ENCODE measurements at places on chromosomes 1 and 21.

DNA sequence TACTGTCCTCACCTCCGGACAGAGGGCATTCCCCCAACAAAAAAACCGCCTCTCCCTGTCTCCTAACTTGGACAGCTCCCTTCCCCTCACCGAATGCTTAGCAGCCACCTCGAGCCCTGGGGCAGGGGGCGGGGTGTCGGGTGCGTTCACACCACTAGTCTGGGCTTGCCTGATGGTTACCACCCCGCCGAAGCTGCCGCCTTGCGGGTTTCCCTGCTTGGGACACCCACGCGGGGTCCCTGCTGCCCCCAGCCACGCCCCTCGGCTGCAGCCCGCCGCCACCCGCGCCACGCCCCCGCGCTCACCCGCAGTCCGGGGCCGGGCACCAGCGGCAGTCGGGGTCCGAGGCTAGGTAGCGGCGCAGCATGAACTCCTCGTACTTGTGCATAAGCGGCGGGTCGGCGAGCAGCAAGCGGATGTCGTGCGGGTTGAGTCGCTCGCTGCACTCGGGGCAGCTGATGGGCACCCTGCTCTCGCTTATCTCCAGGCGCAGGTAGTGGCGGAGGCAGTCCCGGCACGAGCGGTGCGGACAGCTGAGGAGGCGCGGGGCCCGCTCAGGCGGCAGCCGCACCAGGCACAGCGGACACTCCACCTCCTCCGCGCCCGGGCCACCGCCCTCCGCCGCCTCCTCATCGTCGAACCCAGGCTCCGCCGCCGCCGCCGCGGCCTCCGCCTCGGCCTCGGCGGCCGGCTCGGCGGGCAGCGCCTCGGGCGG lies 706 bp downstream of the RNF19B start:
- peak; percentile 30 for DNase-seq

- no peak for DNase-seq
These were observed 115.6 kb downstream of the ZNF281 start for GRCh38 chr1:200294241-200294640.

- DNase-seq: no peak
These were observed 34.7 kb downstream of the AGT start for GRCh38 chr1:230679192-230679591.

DNA sequence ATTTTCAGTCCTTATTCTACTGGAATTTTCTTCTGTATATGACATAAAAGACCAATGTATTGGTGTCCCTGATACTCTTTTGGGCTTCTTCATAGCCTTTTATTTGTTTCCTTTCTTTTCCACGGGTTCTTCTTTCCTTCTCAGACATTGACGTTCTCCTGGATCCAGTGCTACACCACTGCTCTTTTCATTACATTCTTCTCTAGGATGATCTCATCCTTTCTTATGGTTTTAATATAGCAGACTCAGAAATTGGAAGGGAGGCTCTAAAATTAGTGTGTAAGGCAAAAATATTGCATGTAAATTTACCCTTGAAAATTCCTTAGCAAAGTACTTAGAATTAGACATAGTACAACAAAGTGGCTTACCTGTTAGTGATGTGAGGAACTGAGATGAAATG lies 65.3 kb downstream of the SELENOF start:
- DNase-seq: no peak

- no peak for DNase-seq
These were observed 33.3 kb downstream of the TMPRSS15 start for GRCh38 chr21:18370301-18370700.

- no peak for DNase-seq
These were observed 659.0 kb downstream of the LTN1 start for GRCh38 chr21:28333578-28334075.

DNA sequence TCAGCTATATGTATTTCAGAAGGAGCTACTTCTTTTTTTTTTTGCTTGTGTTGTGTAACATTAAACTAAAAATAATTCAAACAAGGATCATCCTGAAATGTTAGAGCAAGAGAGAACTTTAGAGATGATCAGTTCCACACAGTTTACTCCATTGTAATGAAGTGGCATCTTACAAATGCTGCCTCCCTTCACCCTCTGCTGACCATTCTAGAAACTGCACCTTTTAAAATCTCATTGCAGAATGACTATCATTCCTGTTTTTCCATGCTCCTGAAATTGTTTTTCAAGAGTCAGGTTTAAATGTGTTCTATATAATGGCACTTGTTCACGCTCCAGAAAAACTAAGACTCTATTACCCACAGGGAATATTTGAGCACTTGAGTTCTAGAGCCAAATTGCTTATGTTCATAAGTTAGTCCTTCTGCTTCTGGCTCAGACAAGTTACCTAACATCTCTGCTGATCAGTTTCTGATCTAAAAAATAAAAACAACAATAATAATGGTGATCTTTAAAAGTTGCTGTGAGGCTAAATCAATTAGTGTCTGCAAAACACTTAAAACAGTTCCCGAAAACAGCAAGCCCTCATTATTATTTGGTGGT lies 21.5 kb upstream of the SLC44A5 start:
- peak; percentile 22 for DNase-seq

DNA sequence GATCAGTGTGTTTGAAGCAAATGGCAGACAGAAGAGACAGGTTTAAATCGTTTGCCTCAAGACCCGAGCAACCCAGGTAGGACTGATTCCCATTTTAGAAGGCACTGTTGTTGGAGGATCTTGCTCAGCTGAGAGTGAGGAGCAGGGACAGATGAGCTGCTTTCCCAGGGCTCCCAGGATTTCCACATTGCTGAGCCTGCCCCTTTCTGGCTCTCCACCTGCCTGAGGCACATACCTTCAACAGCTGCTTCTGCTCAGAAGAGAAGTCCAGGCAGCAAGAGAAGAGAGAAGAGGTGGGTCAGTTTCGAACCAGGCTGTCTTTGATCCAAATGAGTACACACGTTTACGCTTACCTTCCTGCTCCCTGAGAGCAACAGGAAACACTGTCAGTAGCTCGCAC lies 5.7 kb downstream of the TNNT2 start:
- DNase-seq: no peak

- no peak for DNase-seq
These were observed 479.4 kb downstream of the OMA1 start for GRCh38 chr1:58067082-58067481.

DNA sequence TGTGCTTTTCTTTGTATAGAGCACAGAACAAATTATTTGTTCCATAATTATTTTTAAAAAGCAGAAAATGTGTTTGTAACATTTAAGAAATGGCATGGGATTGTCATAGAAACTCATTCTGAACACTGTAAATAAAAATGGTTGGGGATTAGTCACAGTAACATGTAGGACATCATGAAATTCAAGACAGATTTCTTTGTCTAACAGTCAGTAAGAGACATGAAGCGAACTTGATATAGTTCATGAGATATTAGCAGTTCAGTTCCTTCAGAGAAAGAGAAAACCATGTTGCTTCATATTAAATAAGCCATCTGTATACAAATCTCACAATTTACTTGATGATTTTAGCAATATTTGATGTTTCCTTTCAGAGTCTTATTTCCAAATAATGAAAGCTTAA lies 19.7 kb downstream of the NFIA start:
- no peak for DNase-seq

DNA sequence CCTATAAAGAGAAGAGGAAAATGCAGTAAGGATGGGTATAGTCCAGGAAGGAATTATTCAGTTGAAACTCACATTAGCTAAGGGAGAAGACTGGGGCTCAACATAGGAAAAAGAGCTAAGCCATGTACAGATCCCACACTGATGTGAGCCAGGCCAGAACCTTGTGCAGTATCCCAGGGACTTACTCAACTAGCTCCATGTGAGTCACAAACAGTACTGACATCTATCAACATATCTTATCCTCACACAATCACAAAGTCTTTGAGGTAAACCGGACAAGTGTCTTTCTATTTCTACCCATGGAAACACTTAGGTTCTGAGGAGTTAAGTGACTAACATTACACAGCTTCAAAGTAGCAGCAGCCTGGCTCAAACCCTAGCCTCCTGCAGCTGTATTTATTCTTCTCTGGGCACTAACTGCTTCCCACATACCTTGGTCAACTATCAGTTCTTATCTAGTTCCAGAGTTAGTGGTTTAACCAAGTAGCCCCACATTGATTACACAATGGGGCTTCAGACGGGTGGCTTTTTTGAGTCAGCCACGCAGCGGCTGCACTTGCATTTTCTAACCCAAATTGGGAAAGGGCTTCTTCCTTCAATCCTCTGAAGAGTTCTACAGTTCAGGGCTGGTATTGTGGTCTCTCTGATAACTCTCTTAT lies 9.5 kb downstream of the CD5L start:
- DNase-seq: no peak

DNA sequence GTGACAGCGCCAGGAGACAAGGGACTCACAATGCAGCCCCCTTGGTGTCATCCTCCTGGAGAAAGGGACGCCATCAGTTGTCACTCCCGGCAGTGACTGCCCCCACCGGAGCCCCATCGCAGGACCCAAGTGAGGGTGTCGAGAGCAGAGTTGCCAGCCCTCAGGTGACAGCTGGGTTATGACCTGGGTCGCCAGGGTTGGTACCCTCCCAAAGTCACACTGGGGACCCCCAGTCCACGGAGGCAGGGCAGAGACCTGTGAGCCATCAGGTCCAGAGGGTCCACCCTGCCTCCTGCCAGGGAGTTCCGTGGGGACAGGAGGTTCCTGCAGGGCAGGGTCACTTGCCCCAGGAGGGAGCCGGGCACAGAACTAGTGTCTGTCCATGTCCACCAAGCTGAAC lies 78.2 kb upstream of the IFFO2 start:
- no peak for DNase-seq

DNA sequence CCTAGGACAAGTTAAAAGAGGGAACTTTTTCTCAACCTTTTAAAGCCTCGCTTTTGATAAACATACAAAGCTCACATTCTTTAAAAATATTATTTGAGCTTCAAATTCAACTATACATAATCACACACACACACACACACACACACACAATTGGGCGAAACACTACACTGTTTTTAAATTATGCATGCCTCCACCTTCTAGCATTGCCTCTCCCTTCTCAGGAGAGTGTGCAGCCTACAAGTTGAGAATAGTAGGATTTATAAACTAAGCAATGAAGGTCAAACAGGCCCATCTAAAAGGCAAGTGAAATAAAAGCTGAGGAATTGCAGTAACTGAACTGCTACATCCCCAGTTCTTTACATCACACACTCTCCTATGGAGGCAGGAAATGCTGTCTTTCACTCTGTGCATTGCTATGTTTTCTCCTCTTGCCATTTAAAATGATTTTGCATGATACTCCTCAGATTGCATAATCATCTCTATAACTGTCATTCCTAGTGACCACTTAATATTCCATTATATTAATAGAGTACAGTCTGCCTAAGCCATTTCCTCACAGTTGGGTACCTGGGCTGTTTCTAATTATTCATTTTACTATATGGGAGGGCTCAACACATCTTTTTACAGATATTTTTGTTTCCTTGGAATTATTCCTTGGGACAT lies 92.5 kb upstream of the KCNE2 start:
- no peak for DNase-seq

DNA sequence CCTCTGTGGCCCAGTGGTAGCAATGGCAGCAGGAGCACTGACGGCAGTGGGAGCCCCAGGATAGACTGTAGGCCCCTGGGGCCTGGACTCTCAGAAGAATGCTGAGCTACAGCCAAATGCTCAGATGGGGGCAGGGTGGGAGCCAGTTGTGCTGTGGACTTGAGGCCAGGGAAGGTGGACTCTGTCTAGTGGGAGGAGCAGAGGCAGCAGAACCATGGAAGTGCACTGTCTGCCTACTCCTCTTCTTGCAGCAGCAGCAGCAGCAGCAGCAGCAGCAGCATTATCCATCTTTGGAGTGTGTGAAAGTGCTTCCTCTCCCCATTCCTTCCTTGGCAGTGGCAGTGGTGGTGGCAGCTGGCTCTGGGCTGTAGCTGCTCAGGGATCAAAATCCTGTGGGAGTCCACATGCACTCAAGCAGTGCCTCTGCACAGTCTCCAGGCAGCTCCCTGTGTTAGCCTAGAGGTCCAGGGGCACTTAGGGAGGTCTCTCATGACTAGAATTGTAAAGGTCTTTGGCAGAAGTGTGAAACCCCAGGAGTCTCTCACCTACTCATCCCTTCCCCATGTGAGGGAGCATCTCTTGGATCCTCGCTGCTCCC lies 917.9 kb upstream of the B3GALT2 start:
- no peak for DNase-seq

DNA sequence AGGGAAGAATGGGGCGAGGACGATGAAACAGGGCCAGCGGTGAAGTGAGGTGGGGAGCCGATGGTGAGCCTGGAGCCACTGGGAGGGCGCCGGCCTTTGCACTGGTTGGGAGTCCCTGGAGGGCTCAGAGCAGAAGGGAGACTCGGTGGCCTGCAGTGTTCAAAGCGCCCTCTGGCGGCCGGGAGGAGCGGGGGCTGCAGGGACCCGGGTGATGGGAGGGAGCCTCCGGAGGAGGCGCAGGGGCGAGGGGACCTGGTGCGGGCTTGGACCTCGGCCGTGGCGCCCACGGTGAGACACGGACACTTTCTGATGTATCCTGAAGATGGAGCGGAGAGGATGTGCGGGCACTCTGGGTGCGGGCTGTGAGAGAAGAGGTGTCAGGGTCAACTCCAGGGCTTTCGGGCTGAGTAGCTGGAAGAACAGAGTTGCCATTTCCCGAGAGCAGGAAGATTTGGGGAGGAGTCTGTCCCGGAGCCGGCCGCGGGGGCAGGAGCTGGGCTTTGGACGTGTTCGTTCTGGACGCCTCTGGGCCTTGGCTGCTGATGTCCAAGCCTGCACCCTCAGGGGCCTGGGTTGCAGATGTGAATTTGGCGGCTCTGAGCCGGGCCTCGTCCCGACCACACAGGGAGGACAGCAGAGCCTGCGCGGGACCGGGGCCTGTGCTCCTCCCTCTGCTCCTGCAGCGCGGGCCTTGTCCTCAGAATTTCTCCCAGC lies 29.7 kb downstream of the HEYL start:
- peak; percentile 36 for DNase-seq

GRCh38 chr1:162161916-162162550 lies 92.5 kb downstream of the NOS1AP start:
- no peak for DNase-seq

DNA sequence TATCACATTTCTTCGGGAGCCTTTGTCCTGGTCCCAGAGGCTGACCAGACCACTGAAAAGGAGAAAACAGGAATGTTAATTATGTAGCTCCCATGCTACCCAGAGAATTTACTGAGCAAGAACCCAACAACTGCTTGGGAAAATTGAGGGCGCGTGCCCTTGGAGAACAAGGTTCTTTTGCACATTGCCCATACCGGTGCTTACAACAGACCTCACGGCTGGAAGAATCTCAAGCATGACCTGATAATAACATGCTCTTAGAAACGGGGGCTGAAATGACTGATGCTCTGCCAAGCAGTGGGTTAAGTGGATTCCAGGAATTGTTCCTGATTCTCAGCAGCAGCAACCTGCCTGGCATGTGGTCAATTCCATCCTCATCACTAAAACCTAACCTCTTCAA lies 49.3 kb upstream of the AJAP1 start:
- DNase-seq: no peak

GRCh38 chr21:31335957-31336738 lies 7.9 kb downstream of the TIAM1 start:
- DNase-seq: no peak

DNA sequence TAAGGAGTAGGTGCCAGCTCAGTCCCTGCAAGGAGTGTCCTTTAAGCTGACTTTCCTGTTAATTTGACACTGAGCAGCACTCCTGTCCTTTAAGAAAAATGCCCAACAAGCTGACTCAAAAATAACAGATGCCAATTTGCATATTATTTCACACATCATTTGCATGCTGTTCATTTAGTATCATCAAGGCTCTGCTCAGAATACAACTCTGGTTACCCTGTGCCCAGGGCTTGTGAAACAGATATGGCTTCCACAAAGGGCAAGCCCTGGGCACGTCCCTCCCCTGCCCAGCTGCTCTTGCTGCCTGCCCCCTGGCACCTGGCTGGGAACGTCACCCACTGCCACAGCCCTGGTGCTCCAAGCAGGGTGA lies 10.3 kb downstream of the KCNN3 start:
- DNase-seq: no peak

GRCh38 chr1:70459496-70460225 lies 48.6 kb downstream of the CTH start:
- DNase-seq: no peak
